ENCODE measurements at places on chromosomes 2 and 18.

DNA sequence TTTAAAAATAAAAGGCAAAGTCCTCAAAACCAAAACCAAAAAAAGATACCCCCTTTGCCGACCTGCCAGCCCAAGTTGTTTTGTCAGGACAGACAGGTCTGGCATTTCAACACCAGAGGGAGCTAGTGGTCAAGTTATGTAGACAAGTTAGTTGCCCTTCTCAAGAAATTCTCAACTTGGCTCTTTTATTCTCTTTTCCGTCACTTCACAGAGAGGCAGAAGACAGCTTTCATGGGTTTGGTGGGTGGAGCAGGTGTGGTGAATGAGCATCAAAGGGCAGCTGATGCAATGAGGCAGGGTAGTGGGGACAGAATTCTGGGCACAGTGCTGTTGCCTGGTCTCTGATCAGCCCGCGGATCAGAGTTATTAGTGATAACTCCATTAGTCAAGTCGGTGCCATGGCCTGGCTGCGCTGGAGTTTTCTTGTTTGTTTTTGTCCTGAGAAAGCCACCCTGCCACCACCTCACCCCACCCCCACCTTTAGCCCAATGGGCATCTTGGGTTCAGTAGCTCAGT is 303.7 kb upstream of the EPAS1 start:
- DNase-seq: no peak

- DNase-seq: no peak
Measured at GRCh38 chr18:55421615-55422419, 166.2 kb downstream of the TCF4 start.

DNA sequence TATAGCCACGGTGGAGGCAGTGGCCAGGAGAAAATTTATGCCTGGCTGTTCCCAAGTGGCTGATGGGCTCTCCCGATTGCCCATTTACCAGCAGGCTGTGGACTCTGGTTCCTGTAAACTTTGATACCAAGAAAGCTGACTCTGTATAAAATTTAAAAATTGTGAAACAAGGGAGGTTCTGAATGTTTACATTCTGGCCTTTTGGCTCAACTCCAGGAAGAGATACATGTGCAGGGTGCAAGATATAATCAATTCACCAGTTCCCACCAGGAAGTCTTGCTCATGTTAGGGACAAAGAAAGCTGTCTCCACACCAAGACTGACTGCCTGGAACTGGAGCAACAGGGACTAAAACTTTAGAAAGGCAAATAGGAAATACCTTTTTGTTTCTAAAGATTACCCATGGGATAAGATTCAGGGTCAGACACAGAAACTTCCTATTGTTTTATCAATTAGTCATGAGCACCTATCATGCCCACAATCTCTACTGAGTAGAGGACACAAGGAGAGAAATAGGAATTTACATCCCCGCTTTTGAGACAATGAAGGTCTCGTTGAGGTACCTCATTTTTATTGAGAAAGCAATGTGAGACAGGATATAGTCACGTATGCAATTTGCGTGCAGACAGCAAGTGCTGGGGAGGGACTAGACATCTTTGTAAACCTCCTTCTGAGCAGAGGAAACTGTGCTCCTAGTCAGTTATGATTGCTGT is 123.5 kb downstream of the LIPG start:
- no peak for DNase-seq

DNA sequence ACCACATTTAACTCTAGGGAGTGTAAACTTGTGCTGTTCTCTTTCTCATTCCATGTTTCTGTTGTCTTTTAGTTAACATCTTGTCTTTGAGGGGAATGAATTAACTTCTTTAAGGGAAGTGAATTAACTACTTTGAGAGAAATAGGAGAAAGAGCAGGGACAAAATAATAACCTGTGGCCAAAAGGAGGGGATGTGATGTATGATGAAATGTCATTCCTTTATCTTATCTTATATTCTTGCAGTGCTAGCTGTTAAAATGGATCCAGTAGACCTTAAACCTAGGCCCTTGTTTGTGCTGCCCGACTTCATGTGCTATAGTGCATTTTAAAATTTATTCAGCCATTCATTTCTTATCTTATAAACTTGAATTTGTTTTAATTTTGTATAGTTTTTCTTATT is 18.4 kb downstream of the ABI2 start:
- no peak for DNase-seq

DNA sequence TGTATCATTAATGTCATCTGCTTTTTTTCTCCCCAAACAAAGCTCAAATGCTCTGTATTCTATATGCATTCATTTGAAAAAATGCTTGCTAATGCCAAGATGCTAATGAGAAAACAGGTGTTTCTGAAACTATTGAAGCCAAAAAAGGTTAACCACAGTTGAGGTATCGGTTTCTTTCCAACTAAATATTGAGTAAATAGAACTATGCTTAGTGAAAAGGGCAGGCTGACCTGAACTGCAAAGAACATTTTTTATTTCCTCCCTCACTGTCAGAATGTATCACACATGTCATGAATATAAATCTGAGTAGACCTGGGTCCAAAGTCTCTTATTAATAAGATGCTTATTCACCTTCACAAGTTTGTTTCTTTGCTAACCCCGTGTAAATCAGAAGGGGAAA is 866.6 kb downstream of the CPS1 start:
- DNase-seq: no peak

DNA sequence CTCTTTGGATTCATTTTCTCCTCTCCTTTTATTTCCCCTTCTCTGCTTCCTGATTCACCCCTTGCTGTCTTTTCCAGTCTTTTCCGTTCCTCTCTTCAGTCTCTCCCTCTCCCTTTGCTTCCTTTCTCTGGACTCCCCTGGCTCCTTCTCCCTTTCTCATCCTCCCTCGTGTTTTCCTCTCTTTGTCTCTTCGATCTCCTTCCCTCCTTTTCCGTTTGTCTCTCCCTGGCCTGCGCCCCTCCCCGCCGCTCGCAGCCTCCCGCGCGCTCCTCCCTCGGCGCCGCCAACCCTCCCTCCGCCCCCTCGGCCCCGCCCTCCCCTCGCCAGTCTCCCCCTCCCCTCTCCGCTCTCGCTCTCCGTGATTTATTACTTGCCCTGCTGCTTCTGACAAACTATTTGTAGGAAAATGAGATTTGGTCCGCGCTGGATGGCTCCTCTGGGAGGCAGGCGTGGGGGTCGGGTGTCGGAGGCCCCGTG is 46.0 kb upstream of the PAX8 start:
- DNase-seq: no peak

GRCh38 chr18:47418746-47419145 is 167.3 kb upstream of the SKOR2 start:
- no peak for DNase-seq

GRCh38 chr2:164386231-164386630 is 235.1 kb downstream of the GRB14 start:
- DNase-seq: no peak
